ENCODE measurements at places on chromosomes 3 and 15.
A peak's percentile ranks its signal among the peaks of the same experiment; 100 is the strongest.

DNA sequence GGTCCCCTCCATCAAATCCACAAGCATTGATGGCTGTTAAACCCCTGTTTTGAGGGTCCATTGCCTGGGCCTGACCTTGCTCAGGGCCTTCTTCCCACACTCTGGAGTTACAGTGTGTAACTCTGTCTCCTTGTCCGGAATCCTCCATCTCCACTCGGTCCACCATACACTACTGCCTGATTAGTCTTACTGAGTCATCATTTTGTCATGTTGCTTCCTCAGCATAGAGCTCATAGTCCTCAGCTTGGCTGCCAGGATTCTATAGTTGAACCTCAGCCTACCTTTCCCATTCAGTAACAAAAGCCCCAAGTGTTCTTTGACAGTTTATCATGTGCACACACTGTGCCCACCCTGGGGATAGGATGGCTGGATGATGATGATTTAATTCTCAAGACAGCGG is 113.0 kb downstream of the PDE8A start:
- no peak for DNase-seq

GRCh38 chr3:157335233-157336076 is 101.2 kb upstream of the PTX3 start:
- peak; percentile 82 for DNase-seq

GRCh38 chr15:101531170-101531569 is 41.7 kb upstream of the PCSK6 start:
- DNase-seq: no peak

GRCh38 chr3:177109688-177110330 is 87.5 kb downstream of the TBL1XR1 start:
- no peak for DNase-seq

GRCh38 chr3:135136361-135137100 is 341.5 kb downstream of the EPHB1 start:
- DNase-seq: no peak

DNA sequence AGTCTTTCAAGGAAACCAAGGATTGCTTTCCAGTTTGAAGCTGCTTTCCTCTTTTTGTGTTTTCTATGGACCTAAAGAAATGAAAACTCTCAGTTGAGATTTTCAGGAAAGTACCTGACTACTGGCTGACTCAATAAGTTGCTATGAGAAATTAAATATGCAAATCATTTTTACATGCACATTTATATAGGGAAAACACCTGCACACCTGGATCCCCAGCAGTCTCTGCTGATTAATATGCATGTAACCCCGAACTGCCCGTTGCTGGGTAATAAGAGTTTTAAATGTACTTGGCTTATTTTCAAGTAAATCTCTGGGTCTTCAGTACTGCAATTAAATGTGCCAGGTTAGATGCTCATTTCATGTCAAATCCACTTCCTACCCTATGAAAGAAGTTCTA is 77.2 kb downstream of the KBTBD8 start:
- no peak for DNase-seq

DNA sequence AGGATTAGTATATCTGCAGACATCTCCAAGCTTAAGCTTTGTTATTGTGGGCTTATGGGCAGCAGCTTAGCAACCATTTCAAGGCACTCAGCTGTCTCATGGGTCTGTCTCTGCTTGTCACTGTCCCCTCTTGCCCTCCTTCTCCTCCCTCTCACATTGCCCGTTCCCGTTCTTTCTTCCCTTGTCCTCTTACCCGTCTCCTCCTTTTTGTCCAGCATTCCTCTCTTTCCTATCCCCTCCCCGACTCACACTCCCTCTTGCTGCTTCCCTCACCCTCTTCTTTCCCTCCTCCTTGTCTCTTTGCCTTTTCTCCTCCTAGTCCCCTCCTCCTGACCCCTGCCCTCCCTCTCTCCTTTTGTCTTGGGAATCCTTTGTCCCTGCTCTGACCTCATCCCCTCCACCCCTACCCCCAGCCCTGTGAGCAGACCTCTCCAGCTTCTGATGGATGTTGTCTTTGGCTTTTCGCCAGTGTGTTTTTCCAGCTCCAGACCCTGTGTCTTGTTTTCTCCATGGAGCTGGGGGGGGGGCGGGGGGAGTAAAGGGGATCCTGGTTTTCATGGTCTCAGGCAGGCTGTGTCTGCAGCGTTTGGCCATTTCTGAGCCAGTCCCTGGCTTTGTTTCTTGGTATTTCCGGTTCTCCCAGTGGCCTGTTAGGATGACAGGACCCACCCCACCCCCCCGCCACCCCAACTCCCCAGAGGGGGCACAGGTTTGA is 47.9 kb upstream of the TRAK1 start:
- peak; percentile 98 for DNase-seq

- DNase-seq: no peak
Measured at GRCh38 chr3:111971533-111972130, 7.2 kb upstream of the ABHD10 start.

- no peak for DNase-seq
Measured at GRCh38 chr15:40197434-40197833, 36.6 kb downstream of the BUB1B start.

DNA sequence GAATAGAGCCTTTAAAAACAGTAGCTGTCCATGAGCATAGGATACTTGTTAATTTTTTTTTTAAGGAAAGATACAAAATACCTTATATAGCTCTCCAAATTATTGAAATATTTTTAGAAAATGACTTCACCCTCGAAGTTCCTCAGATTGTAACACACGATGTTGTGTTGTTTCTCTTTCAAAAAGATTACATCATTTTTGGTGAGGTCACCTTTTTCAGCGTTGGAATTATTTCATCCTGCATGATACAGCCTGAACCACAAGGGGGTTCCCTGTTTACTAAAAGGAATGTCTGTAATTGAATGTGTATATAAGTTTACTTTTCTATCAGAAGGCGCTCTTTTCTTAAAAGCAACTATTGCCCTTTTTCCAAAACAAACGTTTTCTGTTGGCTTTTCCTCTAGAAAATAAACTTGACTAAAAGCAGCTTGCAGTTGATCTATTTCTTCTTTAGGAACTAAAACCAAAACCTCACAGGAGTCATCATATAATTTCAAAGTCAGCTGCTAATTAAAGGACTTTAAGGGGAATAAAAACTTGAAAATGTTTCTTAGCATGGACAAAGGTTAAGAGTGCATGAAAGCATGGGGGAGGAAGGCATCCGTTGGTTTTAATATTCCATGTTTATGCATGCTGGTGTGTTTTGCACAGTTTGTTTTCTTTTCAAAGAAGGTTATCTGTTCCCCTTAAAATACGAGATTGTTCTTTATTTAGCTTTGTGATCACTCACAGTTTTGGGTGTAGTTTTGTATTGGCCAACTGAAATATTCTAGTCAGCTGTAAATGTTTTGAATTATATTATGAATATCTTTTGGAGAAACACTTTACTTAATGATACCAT is 29.4 kb downstream of the LYSMD4 start:
- no peak for DNase-seq

DNA sequence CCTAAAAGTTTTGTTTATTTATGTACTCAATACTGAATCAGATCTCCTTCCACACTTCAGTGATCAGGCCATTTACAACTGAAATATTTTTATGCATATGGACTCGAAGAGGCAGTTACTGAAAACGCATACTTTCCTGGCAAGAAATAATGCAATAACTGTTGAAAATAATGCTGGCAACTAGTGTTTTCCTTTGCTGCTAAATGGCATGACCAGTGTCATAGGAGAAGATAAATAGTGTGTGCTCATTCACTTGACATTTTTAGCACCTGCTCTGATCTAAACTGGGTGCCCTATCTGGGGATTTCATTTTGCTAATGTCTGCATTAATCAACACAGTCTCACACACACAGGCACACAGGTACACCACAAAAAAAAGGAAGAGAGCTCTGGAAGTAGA is 695.2 kb downstream of the TUSC7 start:
- no peak for DNase-seq

DNA sequence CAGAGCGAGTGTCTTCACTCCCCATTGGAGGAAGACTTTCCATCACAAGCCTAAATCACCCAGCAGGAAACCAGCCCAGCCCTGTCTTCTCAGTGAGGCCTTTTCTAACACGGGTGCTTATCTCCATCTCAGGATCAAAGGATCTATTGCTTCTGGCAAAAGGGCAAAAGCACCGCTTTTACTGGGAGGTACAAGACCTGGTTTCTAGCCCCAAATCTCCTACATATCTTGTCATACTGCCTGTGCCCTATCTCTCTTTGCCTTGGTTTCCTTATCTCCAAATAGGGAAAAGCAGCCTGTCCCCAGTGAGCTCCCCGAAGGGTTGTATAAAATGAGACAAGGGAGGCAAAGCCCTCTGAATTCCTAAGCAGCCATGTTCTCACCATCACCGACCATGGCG is 5.2 kb downstream of the GLB1 start:
- DNase-seq: no peak

- peak; percentile 80 for DNase-seq
Measured at GRCh38 chr3:123285066-123285465, 83.3 kb downstream of the SEC22A start.

- DNase-seq: no peak
Measured at GRCh38 chr3:42276141-42277132, 10.5 kb upstream of the CCK start.

GRCh38 chr3:175748087-175748730 is 889.1 kb downstream of the NAALADL2 start:
- no peak for DNase-seq

GRCh38 chr15:47484059-47484458 is 233.2 kb upstream of the SEMA6D start:
- DNase-seq: no peak

- no peak for DNase-seq
Measured at GRCh38 chr3:154168998-154169795, 48.0 kb downstream of the ARHGEF26 start.

- no peak for DNase-seq
Measured at GRCh38 chr15:91930092-91930491, 76.6 kb downstream of the SLCO3A1 start.

DNA sequence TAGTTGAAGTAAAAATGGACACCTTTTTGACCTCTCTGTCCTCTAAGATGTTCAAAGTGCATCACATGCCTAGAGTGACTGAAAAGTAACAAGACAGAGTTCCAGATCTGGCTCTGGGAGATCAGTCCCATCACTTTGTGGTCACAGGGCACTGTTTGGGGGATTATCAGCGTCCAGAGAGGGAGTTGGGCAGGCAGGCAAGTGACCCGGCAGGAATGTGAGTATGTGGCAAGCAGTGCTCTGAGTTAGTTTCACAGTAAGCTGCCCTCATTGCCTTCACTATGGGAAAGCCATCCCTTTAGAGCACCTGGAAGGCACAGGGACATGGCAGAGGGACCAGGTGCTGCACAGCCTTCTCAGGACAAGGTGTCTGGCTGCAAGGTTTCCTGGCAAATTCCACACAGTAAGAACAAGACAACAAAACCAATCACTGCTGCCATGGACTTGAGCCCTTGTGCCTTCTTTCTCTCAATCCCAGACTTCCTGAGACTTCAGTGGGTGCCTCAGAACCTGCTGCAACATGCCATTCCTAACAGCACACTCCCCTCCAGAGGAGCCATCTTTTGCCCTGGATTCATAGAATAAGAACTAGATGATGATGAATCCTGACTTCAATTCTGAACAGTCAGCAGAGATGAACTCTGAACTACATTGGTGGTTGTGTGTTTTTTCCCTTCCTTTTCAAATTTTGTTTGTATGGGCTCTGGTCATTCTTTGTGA is 55.2 kb downstream of the TIPARP start:
- peak; percentile 71 for DNase-seq

All from islet precursor cell (in vitro differentiated cells).